ENCODE measurements at places on chromosomes 5 and 9.

- DNase-seq: no peak
These were observed 559.2 kb downstream of the PSAT1 start for GRCh38 chr9:78856144-78856543.

DNA sequence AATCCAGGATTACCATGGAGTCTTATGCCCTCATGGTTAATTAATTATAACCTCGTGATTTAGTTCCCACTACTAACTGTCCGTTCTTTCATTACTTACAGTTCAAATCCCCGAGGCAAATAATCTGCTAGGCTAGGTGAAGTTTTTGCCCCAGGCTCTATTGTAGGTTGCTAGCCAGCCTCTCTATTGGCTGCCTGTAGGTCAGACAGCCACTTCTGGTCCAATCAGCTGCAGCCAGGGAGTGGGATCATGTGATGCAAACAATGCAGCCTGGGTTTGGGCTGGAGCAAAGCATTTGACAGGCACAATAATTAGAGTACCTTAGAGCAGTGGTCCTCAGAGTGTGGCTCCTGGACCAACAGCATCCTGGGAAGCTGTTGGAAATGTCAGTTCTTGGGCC lies 17.7 kb downstream of the TMEM252 start:
- DNase-seq: no peak

GRCh38 chr5:4662756-4663155 lies 477.4 kb upstream of the ADAMTS16 start:
- no peak for DNase-seq

- DNase-seq: no peak
These were observed 117.9 kb upstream of the CDH18 start for GRCh38 chr5:20105915-20106314.

GRCh38 chr5:42994555-42995359 lies 45.4 kb downstream of the ANXA2R start:
- peak; percentile 90 for DNase-seq

DNA sequence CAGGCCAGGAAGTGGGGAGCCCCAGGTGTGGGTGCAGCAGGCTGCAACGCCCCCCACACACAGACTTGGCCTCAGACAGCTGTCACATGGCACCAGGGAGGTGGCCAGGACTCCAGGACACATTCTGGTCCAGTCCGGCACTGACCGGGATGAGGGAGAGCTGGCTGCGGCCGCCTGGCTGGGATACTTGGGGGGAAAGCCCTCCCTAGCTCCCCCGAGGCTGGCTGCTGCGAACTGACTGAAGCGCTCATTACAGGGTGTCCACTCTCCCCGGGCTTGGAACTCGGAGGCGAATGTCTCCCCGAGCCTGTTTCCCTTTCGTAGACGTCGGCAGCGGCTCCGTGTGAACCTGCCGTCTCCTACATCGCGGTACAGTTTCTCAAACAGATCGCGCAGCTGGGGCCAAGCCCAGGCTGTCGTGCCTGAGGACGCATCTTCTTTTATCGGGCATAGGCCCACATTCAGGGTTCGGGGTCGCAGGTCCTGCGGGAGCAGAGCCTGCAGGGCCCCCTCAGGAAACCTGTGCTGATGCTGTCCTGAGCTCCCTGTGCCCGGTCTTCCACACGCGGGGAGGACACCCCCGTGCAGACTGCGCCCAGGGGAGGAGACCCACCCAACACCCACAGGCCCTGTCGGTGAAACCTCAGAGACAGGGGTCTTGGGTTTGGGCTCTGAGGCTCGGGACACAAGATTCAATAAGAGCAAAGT lies 19.8 kb downstream of the NACC2 start:
- peak; percentile 61 for DNase-seq

DNA sequence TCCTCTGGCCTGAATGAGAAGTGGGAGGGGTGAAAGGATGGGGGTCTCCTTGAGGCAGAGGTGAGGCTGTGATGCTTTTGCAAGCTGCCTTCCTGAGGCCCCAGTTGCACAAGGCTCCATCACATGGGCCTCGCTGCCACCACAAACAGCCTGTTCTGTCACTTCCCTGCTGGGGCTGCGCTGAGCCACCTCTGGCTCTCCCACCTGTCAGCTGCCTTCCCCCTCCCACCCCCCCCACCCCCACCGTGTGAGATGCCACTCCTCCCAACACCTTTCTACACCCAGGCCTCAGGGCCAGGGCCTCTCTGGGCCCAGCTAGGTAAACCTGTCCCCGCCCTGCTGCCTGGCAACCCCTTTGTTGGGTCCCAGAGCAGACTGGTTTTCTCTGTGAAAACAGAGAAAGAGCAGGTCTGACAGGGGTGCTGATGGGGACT lies 4.5 kb upstream of the PDLIM4 start:
- peak; percentile 40 for DNase-seq

- no peak for DNase-seq
These were observed 12.8 kb downstream of the MEGF10 start for GRCh38 chr5:127303404-127303803.

- no peak for DNase-seq
These were observed 30.0 kb upstream of the PCSK1 start for GRCh38 chr5:96463091-96463490.

DNA sequence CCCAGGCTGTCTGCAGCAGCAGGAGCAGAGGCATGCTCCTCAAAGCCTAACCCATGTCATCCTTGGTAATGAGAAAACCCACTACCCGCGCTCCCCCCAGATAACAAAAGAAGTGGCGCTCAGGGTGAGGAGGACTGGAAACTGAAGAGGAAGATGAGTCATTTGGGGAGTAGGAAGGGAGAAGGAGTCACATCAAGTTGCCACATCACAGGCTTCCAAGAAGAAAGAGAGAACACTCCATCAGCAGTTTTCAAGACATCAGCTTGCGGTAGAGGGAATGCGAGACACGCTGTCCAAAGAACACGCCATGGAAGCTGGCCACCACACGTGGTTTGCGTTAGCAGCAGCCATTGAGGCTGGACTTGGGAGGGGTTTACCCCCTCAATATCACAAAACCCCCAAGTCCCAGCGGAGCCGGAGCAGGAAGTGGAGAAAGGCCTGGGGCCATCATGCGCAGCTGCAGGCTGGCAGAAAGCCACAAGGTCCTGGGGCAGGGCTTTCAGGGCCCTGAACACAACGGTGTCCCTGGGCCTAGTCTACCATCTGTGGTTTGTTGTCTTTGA lies 41.5 kb downstream of the SH3PXD2B start:
- peak; percentile 96 for DNase-seq

GRCh38 chr5:110973510-110973909 lies 98.0 kb upstream of the TSLP start:
- DNase-seq: no peak

DNA sequence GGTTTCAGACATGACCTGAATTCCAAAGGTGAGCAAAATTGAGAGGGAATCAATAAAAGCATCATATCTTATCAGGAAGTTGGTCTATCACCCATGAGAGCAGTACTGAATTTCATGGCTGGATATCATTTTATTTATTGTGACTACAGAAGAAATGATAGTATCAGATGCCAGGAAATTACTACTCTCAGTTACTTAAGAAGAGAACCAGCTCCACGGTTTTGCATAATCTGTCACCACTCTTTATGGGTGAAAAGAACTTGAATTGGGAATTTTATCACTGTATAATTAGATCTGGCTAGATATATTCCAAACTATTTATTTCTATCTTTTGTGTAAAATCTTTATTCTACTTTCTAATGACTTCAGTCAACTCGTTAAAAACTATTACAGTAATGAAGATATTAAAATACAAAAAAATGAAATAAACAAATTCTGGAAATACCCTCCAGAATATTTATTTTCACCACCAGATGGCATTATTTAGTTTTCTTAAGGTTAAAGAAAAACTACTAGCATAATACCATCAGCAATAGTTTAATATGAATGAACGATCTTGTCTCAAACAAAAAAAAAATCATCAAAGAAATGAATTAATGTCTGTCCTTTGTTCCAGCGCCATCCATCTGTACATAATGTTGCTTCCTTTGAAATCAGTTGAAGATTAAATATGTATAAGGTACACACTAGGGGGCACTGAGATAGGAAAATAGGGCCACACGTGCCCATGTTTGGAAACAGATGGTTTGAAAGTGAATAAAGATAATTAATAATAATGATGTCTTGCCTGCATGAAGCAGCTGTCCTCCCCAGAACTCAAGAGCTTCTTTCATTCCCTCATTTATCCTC lies 84.7 kb upstream of the SLCO6A1 start:
- no peak for DNase-seq

- DNase-seq: no peak
These were observed 65.2 kb downstream of the TMEM167A start for GRCh38 chr5:83011985-83012384.

DNA sequence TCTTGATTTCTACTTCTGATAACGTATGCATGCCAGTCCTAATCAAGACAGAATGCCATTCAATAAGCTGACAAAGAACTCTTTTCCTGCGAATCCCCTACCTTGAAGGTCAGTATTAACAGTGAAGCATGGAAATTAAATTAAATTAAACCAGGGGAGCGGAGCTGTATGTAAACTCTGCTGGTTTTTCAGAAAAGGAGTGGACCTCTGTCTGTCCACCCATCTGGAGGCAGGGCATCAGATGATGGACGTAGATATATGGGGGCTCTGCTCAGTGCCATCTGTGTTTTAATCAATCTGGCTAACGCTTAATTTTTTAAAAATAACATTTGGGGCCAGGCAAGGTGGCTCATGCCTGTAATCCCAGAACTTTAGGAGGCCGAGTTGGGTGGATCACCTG lies 101.9 kb downstream of the ROR2 start:
- no peak for DNase-seq

DNA sequence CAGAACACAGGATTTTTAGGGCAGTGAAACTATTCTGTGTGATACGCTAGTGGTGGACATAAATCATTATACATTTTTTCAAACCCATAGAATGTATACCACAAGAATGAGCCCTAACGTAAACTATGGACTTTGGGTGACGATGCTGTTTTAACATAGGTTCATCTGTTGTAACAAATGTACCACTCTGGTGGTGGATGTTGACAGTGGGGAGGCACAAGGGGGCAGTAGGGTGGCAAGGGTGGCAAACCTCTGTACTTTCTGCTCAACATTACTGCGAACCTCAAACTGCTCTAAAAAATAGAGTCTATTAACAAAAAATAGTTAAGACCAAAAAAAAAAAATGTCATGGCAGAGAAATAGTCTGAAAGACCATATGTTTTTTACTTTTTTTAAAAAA lies 9.1 kb upstream of the MVB12B start:
- DNase-seq: no peak

- DNase-seq: no peak
These were observed 37.8 kb downstream of the PRLR start for GRCh38 chr5:35192506-35192905.

DNA sequence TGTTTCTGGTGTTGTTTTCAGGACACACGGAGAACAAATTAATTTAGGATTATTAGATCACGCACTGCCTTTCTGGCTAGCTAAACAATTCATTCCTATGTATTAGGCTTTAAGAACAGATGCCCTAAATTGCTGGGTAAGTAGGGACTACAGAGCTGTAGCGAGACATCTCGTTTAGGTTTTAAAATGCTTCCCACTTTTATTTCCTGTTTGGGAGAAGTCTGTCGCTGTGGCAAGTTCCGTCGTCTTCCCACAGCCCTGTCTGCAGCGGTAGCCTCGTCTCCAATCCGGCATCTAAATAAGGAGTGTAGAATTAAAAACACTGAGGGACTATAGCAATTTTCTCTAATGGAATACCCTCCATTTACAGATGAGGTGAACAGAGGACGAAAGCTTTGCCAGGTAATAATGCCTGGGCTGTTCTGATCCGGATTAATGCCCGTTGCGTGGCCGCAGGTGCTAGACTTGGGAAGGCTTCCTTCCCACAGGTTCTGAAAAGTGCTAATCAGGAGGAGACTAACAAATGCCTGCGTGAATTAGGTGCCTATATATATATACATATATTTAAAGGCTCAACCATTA lies 1.3 kb upstream of the TRIM36 start:
- no peak for DNase-seq

GRCh38 chr9:76932757-76933156 lies 26.8 kb upstream of the PRUNE2 start:
- DNase-seq: no peak

GRCh38 chr9:112145886-112146285 lies 29.2 kb downstream of the SUSD1 start:
- DNase-seq: no peak

GRCh38 chr5:151151793-151152192 lies 5.8 kb downstream of the ANXA6 start:
- no peak for DNase-seq

- no peak for DNase-seq
These were observed 3.8 kb downstream of the MOCS2 start for GRCh38 chr5:53105611-53106300.

DNA sequence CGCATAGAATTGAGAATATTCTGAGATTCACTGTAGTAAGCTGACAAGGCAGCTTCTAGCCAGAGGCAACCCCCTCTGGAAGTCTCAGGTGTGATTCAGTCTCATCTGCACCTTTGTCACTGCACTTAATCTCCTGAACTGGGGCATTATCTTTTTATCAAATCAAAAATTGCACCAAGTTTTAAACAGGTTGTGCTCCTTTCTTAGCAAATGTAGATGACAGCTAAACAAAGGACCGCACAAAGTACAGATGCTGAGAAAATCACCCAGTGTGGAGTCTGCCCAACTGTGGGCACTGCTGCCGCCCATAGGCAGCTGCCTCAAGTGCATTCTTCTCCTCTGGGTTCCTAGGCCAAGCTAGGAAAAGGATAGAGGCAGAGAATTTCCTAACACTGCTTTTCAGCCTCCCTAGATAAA lies 51.1 kb downstream of the STARD4 start:
- no peak for DNase-seq

DNA sequence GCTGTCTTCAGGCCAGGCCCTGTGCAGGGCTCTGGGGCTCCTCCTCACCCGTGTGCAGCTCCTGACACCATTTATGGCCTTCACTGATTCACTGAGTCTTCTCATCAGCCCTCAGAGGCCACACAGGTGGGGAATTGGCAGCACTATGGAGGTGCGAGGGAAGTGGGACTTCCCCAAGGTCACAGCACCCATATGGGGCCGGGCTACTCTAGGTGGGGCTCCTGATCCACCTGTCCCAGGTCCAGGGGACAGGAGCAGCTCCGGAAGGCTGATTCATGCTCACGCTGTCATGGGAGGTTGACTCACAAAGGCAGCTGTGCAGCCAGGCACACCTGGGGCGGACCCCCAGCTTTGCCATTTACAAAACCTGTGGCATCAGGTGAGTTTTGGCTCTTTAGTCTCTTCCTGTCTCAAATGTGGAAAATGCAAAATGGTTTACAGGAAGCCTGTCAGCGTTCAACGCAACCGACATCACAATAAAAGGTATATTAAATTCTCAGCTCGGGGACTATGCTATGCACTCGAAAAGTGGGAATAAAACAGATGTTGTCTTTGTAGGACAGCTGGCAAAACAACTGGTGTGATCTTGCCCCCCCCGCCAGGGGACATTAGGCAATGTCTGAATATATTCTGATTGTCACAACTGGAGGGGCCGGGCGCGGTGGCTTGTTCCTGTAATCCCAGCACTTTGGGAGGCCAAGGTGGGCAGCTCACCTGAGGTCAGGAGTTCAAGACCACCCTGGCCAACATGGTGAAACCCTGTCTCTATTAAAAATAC lies 15.0 kb downstream of the NAIF1 start:
- no peak for DNase-seq

All from sigmoid colon (tissue), 7 donors.